Frontal cortex (tissue), 4 donors: ENCODE measurements at places on chromosomes 12 and 14. TPM values are rescaled to one million over a fixed set of nuclear protein-coding genes. Genes with fewer than 3 reads are reported as not detected.

PLXNC1 gene
- total RNA-seq: 81.1 TPM

DNA sequence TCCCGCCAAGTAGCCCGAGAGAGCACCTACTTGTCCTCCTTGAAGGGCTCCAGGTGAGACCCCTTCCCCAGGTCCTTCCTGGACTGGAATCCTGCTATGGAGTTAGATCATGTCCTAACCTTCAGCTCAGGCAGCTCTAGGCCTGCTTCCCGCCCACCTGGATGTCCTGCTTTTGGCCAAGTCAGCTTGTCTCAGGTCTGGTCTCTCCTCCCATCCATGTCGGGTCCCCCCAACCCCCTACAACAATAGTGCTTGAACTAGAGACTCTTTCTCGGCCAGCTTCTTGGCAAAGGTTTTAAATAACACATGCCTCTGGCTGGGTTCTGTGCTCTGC lies 3.6 kb downstream of the NAB2 start:
- DNase-seq: peak; percentile 7

DNA sequence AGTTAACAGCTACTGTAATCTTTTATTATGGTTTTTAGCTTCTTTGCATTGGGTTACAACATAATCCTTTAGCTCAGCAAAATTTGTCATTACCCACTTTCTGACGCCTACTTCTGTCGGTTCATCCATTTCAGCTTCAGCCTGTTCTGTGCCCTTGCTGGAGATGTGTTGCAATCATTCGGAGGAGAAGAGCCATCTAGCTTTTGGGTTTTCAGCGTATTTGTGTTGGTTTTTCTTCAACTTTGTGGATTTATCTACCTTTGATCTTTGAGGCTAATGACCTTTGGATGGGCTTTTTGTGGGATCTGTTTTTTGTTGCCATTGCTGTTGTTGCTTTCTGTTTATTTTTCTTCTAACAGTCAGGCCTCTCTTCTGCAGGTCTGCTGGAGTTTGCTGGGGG lies 69.2 kb upstream of the ATXN7L3B start:
- DNase-seq: no peak

ANAPC7 gene
- total RNA-seq: 44.0 TPM

LRRC10 gene
- total RNA-seq: not detected

- DNase-seq: no peak
These were observed 2.9 kb downstream of the FGFR1OP2 start for GRCh38 chr12:26941215-26941594.

GRCh38 chr12:9749640-9750039 lies 11.1 kb downstream of the CD69 start:
- DNase-seq: no peak

HAL gene
- total RNA-seq: not detected

AVPR1A gene
- 14.3 TPM for total RNA-seq

TBC1D30 gene
- total RNA-seq: 59.1 TPM

DNA sequence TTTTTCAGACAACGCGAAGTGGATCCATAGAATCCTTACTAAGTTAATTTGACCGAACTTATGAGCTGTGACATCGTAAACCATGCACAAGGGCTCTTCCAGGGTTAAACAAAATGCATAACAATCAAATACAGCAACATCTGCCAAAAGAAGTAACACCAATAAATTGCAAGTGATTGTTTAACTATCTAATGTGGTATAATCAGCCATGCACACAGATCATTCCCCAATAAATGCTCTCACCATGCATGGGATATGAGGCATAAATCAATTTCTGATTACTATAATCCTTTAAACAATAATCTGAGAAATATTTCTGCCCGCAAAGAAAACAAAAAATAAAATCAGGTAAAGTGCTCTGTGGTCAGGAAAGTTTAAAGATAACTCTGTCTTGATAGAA lies 7.7 kb upstream of the PLEKHG7 start:
- DNase-seq: no peak

TM9SF1 gene
- total RNA-seq: 9.8 TPM

LALBA gene
- not detected for total RNA-seq

DNA sequence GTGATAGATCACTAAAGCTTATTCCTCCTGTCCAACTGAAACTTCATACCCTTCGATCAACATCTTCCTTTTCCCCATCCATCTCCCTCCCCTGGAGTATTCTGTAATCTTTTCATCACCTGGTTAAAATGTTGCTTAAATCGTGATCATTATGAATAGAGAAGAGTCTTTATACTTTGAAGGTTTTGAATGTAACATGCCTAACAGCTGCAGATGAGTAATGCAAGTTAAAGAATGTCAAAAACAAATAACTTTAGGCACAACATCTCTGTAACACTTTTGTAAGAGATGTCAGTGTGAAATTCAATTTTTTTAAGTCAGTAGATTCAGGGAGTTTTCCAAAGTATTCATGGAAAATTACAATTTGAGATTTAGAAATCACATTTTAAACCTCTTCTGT lies 25.0 kb downstream of the RXYLT1 start:
- no peak for DNase-seq

DNA sequence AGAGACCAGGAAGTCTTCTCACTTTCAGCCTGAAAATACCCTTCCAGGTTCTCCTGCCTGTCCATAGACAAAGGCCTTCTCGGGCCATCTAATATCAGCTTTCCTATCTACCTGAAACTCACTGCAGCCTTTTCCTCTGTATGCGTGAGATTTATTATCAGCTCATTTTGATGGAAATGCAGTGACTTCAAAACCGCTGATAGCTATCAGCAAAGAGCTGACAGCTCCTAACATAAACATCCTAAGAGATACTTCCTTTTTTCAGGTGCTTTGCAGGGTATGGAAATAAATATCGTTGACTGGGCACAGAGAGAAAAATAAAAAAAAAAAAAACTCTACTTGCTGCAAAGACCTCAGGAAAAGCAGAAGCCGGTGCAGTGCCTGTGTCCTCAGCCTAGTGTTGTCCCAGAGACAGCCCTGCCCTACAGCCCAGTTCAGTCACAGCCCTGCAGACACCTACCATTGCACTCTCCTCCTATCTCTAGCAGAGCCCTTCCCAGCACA lies 215.0 kb upstream of the EGLN3 start:
- DNase-seq: no peak

ETFRF1 gene
- 29.8 TPM for total RNA-seq
